GM12891 (cell line): ENCODE measurements at places on chromosomes 7 and 10.

DNA sequence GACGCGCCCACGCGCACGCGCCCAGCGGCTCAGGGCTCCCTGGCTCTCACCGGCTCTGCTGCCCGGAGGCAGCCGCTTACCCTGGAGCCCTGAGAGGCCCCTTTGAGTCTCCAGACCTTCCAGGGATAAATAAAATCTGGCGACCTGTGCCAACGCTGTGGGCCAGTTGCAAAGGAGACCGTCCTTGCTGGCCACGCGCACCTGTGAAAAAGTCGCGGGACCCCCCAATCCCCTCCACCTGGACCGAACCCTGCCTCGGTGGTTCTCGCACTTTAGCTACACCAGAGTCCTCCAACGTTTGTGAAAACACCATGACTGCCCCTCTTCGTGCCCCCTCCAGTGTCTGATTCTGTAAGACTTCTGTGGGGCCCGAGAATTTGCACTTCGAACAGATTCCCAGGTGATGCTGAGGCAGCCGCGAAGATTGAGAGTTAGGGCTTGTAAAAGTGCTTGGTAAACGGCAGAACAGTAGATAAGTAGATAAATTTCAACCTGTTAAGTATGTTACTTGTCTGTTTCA is 102.4 kb upstream of the SVIL start:
- DNase-seq: no peak

GRCh38 chr7:156791241-156791640 is 101.7 kb downstream of the LMBR1 start:
- DNase-seq: no peak

DNA sequence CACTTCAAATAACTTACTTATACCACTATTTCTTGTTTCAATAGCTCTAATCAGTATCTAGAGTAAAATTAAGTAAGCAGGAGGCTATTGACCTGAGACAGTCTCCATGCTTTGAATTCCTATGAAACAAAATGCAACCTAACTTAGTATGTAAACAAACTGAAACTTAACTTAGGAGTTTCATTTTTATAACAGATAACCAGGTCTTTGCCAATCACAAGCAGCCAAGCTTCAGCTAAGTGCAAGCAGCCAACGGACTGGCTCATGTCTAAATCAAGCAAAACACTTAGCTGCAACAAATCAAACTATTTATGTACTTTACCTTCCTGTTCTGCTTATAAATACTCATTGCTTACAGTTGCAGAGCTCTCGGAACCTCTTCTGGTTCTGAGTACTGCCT is 4.4 kb upstream of the GSTK1 start:
- DNase-seq: no peak

DNA sequence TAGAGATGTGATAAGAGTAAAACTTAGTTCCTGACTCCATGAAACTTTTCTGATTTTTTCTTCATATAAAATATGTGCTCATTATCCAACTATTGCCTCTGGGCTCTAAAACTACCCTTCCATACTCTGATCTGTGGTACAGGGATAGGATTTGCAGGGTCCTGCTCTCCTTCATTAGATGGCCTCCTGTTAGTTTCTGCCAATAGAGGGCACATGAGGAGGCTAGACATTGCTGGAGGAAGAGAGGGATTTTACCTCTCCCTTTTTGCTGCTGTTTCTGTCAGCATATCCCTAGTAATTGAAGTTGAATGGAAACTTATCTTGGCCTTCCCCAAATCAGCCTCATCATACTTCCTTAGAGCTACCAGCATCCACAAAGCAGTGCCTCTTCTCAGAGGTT is 269.4 kb downstream of the NXPH1 start:
- DNase-seq: no peak

- DNase-seq: no peak
These were observed 102.7 kb upstream of the C7orf33 start for GRCh38 chr7:148487912-148488311.

GRCh38 chr7:80249619-80250295 is 115.1 kb downstream of the GNAI1 start:
- DNase-seq: no peak

GRCh38 chr7:94632338-94633013 is 23.5 kb downstream of the SGCE start:
- no peak for DNase-seq

- DNase-seq: no peak
These were observed 122.3 kb downstream of the DOCK4 start for GRCh38 chr7:112083776-112084355.

DNA sequence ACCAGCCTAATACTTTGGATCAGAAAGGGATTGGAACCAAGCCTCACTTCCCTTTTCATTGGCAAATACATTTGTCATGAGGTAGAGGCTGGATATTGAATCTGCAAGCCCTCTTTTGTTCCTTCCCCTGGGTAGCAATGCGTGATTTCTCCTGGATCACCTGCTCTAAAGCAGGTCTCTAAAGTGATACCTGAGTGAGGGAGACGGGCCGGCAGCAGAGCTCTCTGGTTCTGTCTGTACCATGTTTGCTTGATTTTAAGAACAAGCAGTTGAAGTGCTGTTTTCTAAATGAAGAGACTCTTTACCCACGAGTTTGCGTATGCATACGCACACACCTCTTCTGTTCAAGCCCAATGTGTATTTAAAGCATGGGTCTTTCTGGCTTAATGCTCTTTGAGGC is 41.1 kb downstream of the GARS1 start:
- DNase-seq: no peak

- DNase-seq: no peak
These were observed 50.9 kb downstream of the SEMA3D start for GRCh38 chr7:85135977-85136376.

- no peak for DNase-seq
These were observed 7.5 kb downstream of the BRAF start for GRCh38 chr7:140917258-140917657.

DNA sequence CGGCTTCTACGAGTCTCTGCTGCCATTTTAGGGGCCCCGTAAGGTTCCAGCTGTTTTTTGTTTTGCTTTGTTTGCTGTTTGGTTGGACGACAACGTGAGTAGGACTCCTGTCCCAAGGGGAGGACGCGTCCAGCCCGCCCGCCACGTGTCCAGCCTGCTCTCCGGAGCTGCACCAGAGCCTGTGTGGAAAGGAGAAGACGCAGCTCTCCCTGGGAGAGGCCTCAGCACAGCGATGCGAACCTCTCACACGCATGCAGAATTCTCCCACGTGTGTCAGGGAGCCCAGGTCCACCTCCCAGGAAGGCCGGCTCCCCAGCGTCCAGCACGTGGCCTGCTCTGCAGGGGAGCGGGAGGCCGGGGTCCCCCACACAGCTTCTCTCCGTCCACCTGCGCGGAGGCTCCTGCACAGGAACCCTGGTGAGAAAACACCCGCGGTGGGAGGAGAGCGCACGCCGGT is 36.4 kb upstream of the DNAJB6 start:
- DNase-seq: no peak

GRCh38 chr7:88106434-88106833 is 113.4 kb downstream of the SRI start:
- DNase-seq: no peak

GRCh38 chr10:57222603-57223002 is 861.5 kb upstream of the ZWINT start:
- DNase-seq: no peak

- DNase-seq: no peak
These were observed 3.8 kb downstream of the KMT2E start for GRCh38 chr7:105017657-105018365.

GRCh38 chr10:1939016-1939415 is 201.7 kb upstream of the ADARB2 start:
- no peak for DNase-seq

GRCh38 chr7:76261931-76262330 is 40.5 kb upstream of the HSPB1 start:
- no peak for DNase-seq
